H1 (cell line): ENCODE measurements at places on chromosomes 16 and 17. TPM values are rescaled to one million over a fixed set of nuclear protein-coding genes. Genes with fewer than 3 reads are reported as not detected.

KRTAP2-2 gene
- not detected in 2 replicates for polyA plus RNA-seq

DNA sequence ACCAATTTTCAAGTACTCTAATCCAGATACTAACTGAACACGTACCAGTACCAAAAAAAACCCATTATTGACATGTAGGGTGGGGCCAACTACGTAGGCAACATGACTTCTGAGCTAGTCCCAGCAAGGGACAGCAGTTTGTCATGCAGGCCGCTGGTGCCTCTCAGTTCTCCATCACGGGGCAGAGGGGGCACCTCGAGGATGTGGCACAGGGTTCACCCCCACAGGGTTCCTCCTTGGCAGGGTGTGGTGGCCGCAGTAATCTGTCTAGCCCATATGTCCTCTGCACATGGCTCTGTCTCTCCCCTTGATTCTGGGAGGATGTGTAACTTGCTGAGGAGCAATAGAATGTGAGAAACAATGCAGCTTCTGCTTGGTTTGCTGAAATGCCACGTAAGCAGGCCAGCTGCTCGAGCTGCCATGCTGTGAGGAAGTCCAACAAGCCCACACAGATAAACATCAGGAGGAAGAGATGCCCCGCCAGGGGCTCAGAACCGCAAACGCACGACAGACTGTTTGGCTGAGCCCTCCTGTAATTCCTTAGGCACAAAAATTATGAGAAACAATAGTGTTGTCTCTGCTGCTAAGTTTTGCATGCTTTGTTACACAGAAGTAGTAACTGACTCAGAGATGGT is 62.4 kb downstream of the NT5M start:
- no peak for DNase-seq

DNA sequence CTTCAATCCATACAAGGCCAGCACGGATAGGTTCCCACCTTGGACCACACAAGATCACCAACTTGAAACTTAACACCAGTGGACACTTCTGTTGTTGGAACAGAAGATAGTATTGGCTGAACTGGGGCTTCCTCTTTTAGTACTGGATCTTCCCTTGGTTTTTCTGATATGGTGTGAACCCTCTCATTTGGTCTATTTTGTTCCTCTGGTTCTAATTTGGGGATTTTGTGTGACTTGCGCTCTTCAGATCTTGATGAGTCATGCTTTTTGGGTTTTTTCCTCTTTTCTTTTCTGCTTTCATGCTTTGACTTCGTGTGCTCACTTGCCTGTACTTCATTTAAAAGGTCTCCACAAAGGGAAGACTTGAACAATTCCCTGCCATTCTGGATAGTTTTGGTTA is 39.0 kb downstream of the SOST start:
- DNase-seq = no peak

DNA sequence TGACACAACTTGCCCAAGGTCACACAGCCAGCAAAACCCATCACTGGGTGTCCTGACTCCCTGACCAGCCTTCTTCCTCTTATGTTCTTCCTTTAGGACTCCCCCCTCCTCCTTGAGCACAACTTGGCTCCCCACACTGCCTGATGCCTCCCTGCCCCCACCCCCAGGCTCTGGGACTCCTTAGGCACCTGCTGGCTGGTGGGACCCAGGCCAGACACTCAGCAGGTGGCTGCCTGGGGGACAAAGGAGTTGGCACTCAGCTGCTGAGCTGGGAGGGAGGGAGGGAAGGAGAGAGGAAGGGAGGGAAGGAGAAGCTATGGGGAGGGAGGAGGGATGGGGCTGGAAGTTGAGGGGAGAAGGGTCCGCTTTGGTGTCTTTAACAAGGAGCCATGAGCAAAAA is 8.0 kb downstream of the SEZ6 start:
- DNase-seq = no peak

- no peak for DNase-seq
Observed at GRCh38 chr17:45581860-45582259, 91.3 kb upstream of the PLEKHM1 start.

NEUROD2 gene
- polyA plus RNA-seq = not detected in 2 replicates

- no peak for DNase-seq
Observed at GRCh38 chr16:20102021-20102420, 28.3 kb upstream of the GPR139 start.

- no peak for DNase-seq
Observed at GRCh38 chr16:22424161-22424937, 49.9 kb upstream of the CDR2 start.

DNA sequence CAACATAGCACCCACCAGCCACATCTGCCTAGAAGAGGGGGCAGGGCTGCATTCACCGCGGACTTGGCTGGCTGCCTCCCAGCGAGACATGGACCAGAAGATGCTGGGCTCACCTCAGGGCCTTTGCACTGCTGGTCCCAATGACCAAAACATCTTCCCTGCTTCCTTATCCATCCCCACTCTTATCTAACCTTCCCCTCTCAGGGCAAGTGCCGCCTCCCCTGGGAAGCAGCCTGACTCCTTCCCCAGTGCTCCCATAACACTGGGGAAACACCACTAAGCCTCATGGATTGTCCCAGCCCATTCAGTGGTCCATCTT is 5.7 kb downstream of the TMC6 start:
- no peak for DNase-seq

DNA sequence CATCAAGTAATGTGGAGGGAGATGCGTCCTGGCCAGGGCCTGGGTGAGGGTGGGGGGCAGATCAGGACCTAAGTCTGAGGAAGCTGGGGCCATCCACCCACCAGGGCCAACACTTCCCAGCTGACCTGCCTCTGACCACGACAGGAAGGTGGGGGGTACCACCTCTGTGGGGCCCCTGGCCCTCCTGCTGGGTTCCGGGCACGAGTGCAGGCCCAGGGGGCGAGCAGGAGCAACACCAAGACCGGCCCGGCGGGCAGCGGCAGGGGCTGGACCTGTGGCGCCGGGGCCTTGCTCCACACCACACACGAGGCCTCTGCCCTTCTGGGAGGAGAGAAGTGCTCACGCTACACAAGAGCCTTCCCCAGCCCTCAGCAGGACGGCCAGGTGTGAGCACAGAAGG is 13.3 kb downstream of the PDIA2 start:
- no peak for DNase-seq

- no peak for DNase-seq
Observed at GRCh38 chr16:2071454-2072202, 23.8 kb downstream of the TSC2 start.

FA2H gene
- polyA plus RNA-seq = 2.5 and 3.0 TPM in 2 replicates

DOC2A gene
- 20.7 and 34.2 TPM in 2 replicates for polyA plus RNA-seq

- no peak for DNase-seq
Observed at GRCh38 chr16:35734728-35735402, 2275.5 kb downstream of the TP53TG3F start.

DNA sequence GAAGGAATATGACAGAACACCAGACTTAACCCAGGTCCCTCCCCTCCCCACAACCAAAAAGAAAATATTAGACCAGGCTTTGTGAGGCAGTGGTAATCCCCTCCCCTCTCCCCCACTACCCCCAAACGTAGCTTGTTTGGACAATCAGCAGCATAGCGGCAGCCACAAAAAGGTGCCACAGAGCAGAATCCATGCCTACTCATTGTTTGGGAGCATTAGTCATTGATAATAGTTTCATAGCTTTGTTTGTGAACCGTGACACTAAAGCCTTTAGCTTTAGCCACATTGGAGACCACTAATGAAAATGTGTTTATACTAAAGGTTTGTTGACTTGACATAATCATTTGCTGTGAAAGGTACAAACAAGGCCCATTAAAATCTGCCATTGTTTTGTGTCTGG is 65.1 kb downstream of the NUP93 start:
- DNase-seq = no peak

GRCh38 chr17:52827526-52827925 is 669.0 kb upstream of the CA10 start:
- no peak for DNase-seq

GRCh38 chr17:37274461-37274860 is 101.3 kb upstream of the C17orf78 start:
- DNase-seq = no peak

DNA sequence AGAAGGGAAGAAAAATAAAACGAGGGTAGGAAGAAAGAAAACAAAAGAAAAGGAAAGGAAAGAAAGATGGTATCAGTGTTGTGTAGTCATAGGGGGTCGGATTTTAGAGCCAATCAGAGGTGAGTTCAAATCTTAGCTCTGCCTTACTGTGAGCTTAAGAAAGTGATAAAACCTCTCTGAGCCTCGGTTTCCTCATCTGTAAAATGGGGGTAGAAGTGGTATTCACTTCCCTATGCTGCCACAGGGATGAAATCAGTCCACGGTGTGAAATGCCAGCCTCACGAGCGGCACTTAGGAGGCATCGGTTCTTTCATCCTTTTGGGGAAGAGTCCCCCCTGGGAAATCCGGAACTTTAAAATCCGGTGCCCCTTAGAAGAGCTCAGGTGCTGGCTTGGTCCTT is 6.1 kb downstream of the KCNG4 start:
- no peak for DNase-seq

DNA sequence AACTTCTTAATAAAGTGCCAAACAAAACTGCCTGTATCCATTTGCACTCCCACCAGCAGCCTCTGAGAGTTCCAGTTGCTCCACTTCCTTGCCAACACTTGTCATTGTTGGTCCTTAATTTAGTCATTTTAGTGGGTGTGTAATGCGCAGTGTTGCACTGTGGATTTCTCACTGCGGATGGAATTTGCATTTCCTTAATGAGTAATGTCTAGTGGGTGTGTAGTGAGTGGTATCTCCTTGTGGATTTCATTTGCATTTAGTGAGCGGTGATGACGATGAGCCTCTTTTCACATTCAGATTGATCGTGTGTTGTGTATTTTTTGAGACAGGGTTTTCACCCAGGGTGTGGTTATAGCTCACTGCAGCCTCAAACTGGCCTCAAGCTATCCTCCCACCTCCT is 4.1 kb upstream of the MSLN start:
- no peak for DNase-seq

DNA sequence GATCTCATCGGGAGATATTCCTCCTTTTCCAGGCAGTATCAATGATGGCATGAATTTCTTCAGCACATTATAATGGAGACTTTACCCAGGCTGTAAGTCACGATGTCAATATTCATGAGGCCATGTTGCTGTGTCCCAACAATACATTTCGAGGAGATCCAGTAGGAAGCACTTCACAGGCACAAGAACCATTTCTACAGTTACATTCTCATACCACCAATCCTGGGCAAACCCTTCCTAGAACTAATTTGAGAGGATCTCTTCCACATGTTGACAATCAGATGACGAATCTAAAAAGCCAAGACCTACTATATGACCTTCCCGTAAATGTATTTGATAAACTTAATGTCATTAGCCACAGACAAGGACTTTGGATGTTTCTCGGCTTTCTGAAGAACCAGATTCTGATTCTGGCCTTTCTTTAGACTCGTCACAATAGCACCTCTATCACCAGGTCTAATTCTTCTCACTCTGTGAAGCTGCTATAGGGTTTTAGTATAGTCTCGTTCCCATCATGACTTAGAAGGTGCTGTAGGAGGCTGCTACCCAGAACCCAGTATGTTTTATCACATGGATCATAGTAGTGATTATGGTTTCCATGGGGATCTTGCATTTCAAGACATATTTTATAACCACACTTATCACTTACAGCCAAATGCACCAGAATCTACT is 40.2 kb downstream of the C16orf87 start:
- no peak for DNase-seq

GRCh38 chr17:17812211-17813054 is 24.4 kb downstream of the SREBF1 start:
- DNase-seq = no peak

LHX1 gene
- polyA plus RNA-seq = 0.26 and 0.33 TPM in 2 replicates

GRCh38 chr17:78407387-78408000 is 29.0 kb downstream of the PGS1 start:
- no peak for DNase-seq

ACSM2A gene
- not detected in 2 replicates for polyA plus RNA-seq

DNA sequence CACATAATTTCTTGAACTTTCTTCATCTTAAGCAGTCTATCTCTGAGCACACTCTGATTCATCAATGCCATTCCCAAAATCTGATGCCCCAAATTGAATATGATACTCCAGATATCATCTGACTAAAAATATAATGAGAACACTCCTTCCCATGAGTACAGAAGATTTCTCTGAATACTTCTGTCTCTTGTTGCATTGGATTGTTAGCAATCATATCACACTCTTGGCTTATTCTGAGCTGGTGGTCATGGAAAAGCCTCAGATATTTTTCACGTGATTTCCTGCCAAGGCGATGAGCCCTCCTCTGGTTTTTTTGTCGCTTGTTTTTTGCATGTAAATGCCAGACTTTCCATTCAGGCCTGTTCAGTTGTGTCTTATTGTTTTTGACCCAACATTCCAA is 87.2 kb downstream of the NOG start:
- no peak for DNase-seq

NPIPB9 gene
- 0.41 and 0.42 TPM in 2 replicates for polyA plus RNA-seq

- peak; percentile 44 for DNase-seq
Observed at GRCh38 chr17:7336240-7337175, at the start of gene ACAP1. Gene ACAP1 (plus strand): TSS chr17:7336529. CDS start chr17:7336735, 206 bp downstream.

CNTD1 gene
- polyA plus RNA-seq = 0.08 TPM in 1 of 2 replicates, not detected in the other

DNA sequence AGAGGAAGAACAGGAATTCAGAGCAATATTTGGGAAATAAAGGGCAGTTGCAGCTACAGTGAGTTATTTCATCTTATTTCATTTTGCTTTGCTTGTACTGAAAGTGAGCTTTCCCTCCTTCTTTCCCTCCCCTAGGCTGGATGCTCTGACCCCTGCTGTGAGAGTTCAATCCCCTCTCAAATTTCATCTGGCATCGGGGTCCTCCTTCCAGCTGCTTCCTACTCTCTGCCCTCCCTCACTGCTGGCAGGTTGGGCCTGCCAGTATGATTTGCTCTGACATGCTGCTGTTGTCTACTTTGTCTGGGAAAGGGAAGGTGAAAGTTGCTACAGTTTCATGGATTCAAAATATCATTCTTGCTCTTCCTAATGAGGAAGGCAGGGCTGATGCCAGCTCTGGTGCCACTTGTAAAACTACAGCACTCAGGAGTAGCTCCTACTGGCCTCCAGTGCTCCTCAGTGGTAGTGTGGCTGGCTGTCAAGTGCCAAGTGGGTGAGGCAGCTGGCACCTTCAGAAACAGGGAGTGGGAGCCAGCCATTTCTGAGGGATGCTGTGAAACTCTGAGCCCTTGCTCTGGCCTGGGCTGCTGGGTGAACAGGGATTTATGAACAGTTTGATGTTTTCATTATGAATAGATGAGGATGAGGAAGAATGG is 408.6 kb downstream of the HAPSTR1 start:
- no peak for DNase-seq
